ENCODE measurements at places on chromosomes 16 and 17. TPM values are rescaled to one million over a fixed set of nuclear protein-coding genes. Genes with fewer than 3 reads are reported as not detected.

CLDN7 gene
- 1.9 TPM for total RNA-seq

- no peak for DNase-seq
These were observed 546 bp upstream of the PSMD7 start for GRCh38 chr16:74296104-74296431.

GRCh38 chr17:34437188-34437587 is 74.2 kb upstream of the CCL1 start:
- DNase-seq = no peak

DNA sequence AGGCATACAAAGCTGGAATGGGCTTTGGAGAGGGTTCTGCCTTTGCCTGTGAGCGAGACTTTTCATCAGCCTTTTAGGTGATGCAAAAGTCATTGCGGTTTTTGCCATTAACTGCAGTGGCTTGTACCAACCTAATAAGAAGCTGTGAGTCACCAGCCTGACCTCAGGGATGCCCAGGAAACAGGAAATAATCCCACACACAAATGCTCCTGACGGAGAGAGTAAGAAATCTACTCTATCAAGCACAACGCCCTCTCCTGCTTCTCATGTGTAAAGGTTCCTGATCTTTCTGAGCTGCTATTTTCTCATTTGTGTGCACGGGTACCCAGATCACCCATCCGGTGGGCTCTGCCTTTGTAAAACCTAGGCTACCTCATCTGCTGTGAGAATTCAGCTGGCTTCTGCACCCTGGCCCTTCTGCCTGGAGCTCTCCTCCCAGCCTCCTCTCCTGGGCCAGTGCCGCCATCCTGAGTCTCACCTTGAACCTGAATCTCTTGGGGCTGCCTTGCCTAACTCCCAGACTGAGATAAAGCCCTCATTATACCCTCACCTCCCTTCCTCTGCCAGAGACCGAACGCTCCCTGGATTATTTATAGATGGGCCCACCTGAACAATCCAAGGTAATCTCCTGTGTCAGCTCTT is 299.7 kb downstream of the C16orf95 start:
- no peak for DNase-seq

CD300E gene
- total RNA-seq = not detected

ABI3 gene
- total RNA-seq = 32.4 TPM

KRTAP1-5 gene
- total RNA-seq = not detected

DNA sequence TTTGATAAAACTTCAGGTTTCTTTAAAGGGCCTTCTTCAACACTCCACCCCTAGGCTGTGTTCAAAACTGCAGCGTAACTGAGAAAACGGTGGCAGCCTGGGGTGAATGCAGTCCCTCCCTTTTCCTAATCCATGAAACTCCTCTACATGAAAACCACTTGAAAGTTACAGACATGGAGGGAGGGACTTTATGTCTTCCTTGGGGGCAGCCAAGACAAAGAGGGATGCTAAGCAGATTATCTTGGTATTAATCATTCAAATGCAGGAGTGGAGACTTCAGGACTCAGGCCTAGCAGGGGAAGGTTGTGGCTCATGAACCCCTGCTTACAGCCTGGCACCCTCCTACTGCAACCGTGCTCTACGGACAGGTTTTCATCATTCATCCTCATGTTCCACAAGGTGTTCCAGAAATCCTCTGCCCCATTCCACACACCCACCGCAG is 46.8 kb downstream of the RNF112 start:
- DNase-seq = no peak

GRCh38 chr16:17144431-17144830 is 326.3 kb downstream of the XYLT1 start:
- DNase-seq = no peak

- no peak for DNase-seq
These were observed 4.5 kb downstream of the TMEM114 start for GRCh38 chr16:8585857-8586256.

CRHR1 gene
- not detected for total RNA-seq

- DNase-seq = no peak
These were observed 1.9 kb downstream of the SLC39A11 start for GRCh38 chr17:73090396-73091202.

ZMYND15 gene
- total RNA-seq = not detected

RSKR gene
- total RNA-seq = 33.4 TPM

All from activated T-cell treated with anti-CD3 and anti-CD28 coated beads, Interleukin-2, amount 50 U/mL, for 72 hours (primary cell).